ENCODE measurements at places on chromosomes 11 and 22. TPM values are rescaled to one million over a fixed set of nuclear protein-coding genes. Genes with fewer than 3 reads are reported as not detected.

Gene SLC17A6
- polyA plus RNA-seq: not detected

Gene C11orf65
- 0.19 TPM for polyA plus RNA-seq

Gene DGCR6L
- 83.7 TPM for polyA plus RNA-seq

Gene RGL4
- 0.53 TPM for polyA plus RNA-seq

Gene RASD2
- polyA plus RNA-seq: 3.7 TPM

Gene ZC3H7B
- 48.7 TPM for polyA plus RNA-seq

Gene IRF7
- 21.1 TPM for polyA plus RNA-seq

Gene CHRNA10
- 0.43 TPM for polyA plus RNA-seq

Gene DMC1
- 0.12 TPM for polyA plus RNA-seq

Gene SMIM38
- 0.15 TPM for polyA plus RNA-seq

Gene SLC5A12
- not detected for polyA plus RNA-seq

Gene CCDC88B
- polyA plus RNA-seq: 24.0 TPM

Gene CACNA1I
- 0.04 TPM for polyA plus RNA-seq

Gene SYT12
- 0.04 TPM for polyA plus RNA-seq

Gene ZDHHC13
- 13.0 TPM for polyA plus RNA-seq

Gene KRTAP5-11
- not detected for polyA plus RNA-seq

Gene CCND1
- polyA plus RNA-seq: 27.9 TPM

Gene RAB38
- not detected for polyA plus RNA-seq

Gene MRGPRX4
- polyA plus RNA-seq: not detected

Gene CD3E
- 0.38 TPM for polyA plus RNA-seq

Gene RNF121
- polyA plus RNA-seq: 45.3 TPM

Gene MFRP
- not detected for polyA plus RNA-seq

Gene MIOX
- not detected for polyA plus RNA-seq

Gene L3MBTL2
- polyA plus RNA-seq: 7.3 TPM

Gene NLRP14
- polyA plus RNA-seq: not detected

Gene MS4A3
- not detected for polyA plus RNA-seq

Gene SCARF2
- 1.5 TPM for polyA plus RNA-seq

Gene MEI1
- polyA plus RNA-seq: 0.54 TPM

Gene OVOL1
- polyA plus RNA-seq: not detected

Gene DUSP8
- polyA plus RNA-seq: 12.8 TPM

Gene E2F8
- polyA plus RNA-seq: 0.84 TPM

Gene FOLH1
- polyA plus RNA-seq: not detected

Gene PHOX2A
- polyA plus RNA-seq: not detected

Gene FGF4
- polyA plus RNA-seq: not detected

Gene RIN1
- 2.9 TPM for polyA plus RNA-seq

Gene USP35
- polyA plus RNA-seq: 5.6 TPM
